ENCODE measurements at places on chromosomes 11 and 22.

DNA sequence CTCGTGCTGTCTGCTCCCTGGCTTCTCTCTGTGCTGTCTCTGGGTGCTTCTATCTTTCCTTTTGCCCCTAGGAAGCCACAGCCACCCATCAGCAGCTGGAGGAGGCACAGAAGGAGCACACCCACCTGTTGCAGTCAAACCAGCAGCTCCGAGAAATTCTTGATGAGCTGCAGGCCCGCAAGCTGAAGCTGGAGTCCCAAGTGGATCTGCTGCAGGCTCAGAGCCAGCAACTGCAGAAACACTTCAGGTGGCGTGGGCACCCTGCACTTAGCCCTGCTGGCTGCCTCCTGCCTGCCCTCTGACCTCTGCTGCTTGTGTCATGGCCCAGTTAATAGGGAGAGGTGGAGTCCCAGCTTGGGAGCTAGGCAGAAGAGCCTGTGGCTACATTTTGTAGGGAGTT, 67.8 kb downstream of the CEP164 start:
- DNase-seq, result no peak

DNA sequence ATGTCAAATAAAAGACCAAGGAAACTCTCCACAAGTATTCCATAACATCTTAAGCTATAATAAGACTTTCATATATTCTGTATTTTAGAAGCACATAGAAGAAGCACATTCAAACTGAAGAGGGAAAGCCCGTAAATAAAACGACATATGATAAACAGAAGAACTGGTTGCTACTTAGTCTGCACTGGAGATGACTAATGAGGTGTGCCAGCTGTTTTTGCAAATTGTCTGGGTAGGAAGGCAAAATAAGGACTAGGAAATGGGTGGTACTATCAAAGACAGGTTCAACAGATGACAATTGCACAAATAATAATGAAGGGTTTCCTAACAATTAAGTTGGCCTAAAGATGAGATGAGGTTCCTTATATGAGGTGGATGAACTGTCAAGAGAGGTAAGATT, 593.2 kb upstream of the CCDC179 start:
- DNase-seq, result no peak

DNA sequence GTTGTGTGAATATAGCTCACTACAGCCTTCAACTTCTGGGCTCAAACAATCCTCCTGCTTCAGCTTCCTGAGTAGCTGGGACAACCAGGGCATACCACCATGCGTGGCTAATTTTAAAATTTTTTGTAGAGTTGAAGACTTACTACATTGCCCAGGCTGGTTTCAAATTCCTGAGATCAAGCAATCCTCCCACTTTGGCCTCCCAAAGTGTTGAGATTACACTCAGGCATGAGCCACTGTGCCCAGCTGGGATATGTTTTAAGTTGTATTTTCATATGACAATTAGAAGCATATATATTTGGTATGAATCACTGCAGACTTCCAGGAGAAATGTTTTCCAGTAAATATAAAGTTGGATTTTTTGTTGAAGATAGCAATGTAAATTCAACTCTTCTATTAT, 15.4 kb downstream of the DDX10 start:
- no peak for DNase-seq

GRCh38 chr11:48025984-48026340, 45.6 kb downstream of the PTPRJ start:
- no peak for DNase-seq

- DNase-seq, result no peak
Measured at GRCh38 chr22:38578505-38578904, 8.5 kb upstream of the DMC1 start.

DNA sequence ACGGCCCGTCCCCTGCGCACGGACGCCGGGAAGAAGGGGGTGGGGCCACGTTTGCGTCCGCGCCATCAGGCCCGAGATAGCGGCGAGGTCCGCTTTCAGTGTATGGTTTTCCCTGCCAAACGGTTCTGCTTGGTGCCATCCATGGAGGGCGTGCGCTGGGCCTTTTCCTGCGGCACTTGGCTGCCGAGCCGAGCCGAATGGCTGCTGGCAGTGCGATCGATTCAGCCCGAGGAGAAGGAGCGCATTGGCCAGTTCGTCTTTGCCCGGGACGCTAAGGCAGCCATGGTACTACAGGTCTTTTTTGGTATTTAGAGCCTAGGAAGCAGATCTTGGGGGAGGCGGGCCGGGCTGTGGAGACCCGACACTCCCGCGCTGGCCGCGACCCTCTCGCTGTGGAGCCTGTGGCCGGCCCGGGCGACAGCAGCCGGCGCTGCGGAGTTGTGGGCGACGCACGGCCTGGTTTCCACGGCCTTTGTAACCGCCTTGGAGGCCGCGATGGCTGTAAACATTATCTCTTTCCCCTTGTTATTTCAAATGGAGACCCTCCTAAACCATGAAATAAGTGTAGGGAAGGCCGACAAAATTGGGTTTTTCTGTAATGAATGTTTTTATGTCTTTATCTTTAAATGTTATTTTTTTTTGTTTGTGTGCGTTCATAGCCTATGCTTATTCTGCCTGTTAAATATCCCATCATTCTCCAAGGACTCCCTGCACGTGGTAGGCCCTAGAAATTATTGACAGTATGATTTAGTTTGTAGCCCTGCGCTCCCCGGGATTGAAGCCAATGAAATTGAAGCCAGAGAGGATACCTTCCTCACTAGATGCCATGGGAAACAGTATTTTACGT, at the start of gene AASDHPPT:
AASDHPPT (plus strand) TSS at position 54 of the 847 bp plus-strand sequence; CDS start at position 103, 49 bp downstream.
- no peak for DNase-seq

- no peak for DNase-seq
Measured at GRCh38 chr11:112662554-112662953, 298.7 kb upstream of the NCAM1 start.

- DNase-seq, result peak; percentile 71
Measured at GRCh38 chr11:72758690-72759389, 6.6 kb upstream of the ARAP1 start.

DNA sequence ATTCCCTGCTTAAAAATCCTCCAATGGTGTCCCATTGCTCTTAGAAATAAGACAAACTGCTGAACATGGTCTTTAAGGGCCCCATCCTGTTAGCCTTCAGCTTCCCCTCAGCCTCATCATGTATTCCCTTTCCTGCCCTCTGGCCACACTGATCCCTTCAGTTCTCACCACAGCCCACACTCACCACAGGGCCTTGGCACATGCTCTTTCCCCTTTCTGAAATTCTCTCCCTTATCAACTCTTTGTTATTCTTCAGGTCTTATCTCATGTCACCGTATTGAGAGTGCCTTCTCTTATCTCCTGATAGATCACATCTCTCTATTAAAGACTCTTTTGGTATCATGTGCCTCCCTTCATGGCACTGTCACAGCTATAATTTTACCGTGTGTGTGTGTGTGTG, 167.8 kb upstream of the MPPED2 start:
- DNase-seq, result no peak

- no peak for DNase-seq
Measured at GRCh38 chr22:25566186-25566897, 1.9 kb downstream of the GRK3 start.

- DNase-seq, result no peak
Measured at GRCh38 chr22:20604092-20604747, 96.8 kb downstream of the MED15 start.

GRCh38 chr11:35112056-35112845, 26.7 kb upstream of the CD44 start:
- no peak for DNase-seq

GRCh38 chr11:35272391-35272902, 133.5 kb downstream of the CD44 start:
- DNase-seq, result no peak

- DNase-seq, result no peak
Measured at GRCh38 chr11:39288011-39288410, 2171.4 kb downstream of the LRRC4C start.

DNA sequence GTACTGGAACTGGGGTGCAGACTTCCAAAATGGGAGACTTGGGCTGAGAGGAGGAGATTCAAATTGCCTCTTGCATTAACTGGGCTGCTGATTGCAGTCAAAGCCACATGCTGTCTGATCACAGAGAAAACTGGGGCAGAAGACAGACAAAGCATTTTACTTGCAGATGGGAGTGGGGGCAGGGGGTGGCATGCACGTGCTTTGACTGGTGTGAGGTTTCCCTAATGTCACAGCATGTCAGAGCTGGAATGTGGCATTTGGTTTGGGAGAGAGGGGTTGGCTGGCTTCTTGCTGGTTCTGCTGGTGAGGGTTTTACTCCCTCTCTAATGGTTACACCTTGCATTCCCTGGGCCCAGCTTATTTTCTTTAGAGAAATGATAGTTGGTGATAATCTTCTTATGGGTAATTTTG, 2.9 kb downstream of the TUB start:
- DNase-seq, result no peak

DNA sequence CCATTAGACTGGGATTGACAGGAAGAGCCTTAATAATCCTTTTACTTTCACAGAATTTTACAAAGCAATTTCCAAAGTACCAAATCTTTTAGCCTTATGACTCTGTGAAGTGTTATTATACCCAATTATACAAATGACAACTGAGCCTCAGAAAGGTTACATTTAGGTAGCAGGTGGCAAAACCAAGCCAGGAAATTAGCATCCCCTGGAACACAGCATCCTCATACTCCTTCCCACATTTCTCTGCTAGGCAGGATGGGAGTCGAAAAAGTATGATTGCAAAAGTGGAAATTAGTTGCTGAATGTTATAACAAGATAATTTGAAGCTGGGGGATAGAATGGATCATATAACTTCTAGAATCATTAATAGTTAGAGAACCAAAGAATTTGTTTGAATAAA, 359.7 kb upstream of the PDGFD start:
- DNase-seq, result no peak

GRCh38 chr11:35247428-35247827, 108.5 kb downstream of the CD44 start:
- DNase-seq, result no peak

GRCh38 chr11:108752297-108752751, 87.5 kb downstream of the DDX10 start:
- DNase-seq, result no peak

GRCh38 chr11:45102810-45103621, 43.4 kb upstream of the PRDM11 start:
- peak; percentile 21 for DNase-seq

DNA sequence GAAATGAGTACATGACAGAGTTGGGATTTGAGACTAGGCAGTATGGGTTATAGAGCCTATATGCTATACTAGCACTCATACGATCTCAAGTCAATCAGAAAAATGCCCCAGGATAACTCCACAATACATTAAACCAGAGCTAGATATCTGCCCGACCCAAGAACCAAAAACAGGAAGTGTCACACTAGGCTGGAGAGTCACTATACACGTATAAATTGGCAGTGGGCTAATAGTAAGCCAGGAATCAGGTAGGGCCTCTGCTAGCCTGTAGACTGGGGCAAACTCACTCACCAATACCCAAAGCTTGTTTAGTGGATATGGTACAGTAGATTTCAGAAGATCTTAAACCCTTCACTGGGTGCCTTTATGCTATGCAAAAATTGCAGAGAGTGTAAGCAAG, 16.2 kb upstream of the EIF4G2 start:
- no peak for DNase-seq

DNA sequence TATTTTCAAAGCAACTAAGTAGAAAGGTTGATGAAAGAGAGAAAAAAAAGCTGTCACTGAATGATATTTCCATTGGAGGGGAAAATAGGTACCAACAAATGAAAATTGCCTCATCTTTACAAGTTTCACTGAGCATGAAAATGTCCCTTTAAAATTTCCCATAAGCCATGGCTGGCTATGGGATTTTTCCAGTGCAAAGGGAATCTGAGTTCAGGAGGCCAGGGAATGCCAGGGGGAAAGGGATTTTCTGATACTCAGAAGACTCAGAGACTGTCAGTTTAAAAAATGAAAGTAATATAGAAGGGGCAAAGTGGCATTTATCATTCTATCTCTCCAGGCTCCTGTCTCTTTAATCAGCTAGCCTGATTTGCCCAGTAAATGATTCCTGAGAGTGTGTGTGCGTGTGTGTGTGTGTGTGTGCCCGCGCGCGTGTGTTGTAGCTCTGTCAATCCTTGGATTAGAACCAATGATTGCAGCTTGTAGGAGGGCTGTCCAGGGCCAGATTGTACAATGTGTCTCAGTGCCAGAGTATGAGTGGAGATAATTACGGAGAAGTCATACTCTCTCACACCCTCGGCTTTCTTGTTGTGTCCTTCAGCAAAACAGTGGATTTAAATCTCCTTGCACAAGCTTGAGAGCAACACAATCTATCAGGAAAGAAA, at the start of gene NTM:
NTM (plus strand) TSS at position 526 of the 662 bp plus-strand sequence.
- peak; percentile 29 for DNase-seq

- DNase-seq, result no peak
Measured at GRCh38 chr11:133981156-133981555, 24.4 kb upstream of the IGSF9B start.

GRCh38 chr11:120432056-120433018, 79.2 kb upstream of the GRIK4 start:
- DNase-seq, result peak; percentile 99

- no peak for DNase-seq
Measured at GRCh38 chr11:26319906-26320305, 12.0 kb upstream of the ANO3 start.

DNA sequence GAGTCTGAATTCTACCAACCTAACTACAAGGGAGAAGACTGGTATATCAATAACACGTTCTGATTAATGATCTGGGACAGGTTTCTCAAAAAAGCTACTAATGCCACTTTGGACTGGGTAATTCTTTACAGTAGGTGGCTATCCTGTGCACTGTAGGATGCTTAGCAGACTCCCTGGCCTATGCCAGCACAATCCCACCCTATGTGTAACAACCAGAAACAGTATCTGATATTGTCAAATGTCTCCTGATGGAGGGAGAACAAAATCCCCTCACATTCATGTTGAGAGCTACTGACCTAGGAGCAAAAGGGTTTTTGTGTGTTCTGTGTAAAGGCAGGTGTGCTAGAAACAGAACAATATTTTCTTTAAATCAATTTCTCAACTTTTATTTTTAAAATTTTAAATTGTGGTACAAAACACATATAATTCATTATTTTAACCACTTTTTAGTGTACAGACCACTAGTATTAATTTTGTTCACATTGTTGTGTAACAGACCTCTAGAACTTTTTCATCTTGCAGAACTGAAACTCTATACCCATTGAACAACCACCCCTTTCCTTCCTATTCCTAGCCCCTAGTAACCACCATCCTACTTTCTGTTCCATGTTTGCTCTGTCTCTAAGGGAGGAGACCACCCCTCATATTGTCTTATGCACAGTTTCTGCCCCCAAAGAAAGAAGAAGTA, 2.1 kb upstream of the MS4A6A start:
- DNase-seq, result no peak

DNA sequence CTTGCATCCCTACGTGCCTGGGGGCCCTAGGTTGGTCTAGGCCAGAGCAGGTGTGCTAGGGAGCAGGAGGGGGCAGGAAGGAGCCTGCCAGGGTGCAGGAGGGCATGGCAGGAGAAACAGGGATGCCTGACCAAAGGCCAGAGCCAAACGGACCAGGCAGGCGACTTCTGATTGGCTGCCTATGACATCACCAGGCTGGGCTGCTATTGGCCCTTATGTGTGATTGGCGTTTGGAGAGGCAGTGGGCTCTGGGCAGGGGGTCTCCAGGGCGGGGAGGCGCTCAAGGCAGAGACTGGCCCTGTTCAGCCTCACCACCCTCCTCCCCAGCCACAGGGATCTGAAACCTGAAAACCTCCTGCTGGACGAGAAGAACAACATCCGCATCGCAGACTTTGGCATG, 44.4 kb downstream of the MOB2 start:
- DNase-seq, result no peak

Measured in fibroblast of skin of left biceps (primary cell).